AG04450 (cell line): ENCODE measurements at places on chromosomes 2 and 18.

DNA sequence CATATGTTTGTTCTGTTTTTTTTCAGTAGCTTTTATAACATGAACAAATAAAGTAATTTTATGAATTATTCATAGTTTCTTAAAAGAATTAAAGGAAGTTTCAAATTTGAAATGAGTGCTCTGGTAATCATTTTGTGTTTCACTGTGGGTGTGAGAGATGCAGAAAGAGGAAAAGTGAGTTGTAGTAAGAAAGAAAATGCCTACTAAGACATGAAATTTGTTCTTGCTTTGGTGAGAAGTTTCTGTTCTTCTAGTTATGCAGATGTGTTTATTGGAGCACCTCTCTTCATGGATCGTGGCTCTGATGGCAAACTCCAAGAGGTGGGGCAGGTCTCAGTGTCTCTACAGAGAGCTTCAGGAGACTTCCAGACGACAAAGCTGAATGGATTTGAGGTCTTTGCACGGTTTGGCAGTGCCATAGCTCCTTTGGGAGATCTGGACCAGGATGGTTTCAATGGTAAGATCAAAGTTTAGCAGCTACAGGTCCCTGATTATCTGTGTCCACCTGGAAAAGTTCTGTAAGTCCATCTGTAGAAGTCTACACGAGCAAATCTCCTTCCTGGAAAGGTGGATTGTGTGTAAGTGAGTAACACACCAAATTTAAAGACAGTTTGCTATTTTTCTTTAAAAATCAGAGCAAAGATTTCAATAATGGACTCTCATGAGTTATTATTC lies 51.4 kb downstream of the ITGAV start:
- DNase-seq: no peak

- no peak for DNase-seq
Measured at GRCh38 chr18:24209558-24209957, 70.7 kb downstream of the CABYR start.

- no peak for DNase-seq
Measured at GRCh38 chr18:40063488-40063887, 1891.5 kb upstream of the PIK3C3 start.

DNA sequence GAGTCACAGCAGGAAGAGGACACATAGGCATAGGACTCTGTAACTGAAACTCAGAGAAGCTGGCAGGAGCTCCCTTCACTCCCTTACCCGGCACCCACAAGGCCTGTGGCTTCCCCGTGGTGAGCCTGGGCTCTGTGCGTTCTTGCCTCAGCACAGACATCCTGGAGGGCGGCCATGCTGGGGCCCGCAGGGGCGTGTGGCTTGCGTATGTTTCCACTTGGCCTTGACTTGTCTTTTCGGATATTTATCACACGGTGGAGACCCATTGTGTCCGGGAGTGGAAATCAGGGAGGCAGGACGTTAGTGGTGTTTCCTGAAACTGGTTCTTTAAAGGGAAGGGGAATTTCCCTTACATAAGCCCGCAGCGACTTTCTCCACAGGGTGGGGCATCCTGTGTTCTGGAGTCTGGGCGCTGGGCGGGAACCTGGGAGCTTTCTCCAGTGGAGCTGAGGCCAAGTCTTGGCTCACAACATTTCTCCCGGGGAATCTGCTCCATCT lies 49.9 kb upstream of the EML6 start:
- DNase-seq: no peak

DNA sequence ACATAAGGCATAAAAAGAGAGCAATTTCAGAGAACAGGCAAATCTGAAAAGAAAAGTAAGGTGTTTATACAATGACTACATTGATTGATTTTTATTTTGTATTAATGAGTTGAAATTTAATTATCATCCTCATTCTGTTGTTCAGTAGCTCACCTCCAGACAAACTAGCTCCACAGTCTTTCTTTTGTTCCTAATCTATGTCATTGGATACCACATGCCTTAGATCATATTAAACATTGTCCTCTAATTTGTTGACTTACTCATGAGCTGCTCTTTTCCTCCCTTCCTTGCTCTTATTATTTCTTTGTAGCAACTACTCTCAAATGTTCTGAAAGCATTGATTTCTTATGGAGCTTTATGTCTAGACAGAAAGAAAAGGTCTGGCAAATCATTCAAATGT lies 185.5 kb upstream of the ZSWIM2 start:
- no peak for DNase-seq
